ENCODE measurements at places on chromosomes 11 and 22.

DNA sequence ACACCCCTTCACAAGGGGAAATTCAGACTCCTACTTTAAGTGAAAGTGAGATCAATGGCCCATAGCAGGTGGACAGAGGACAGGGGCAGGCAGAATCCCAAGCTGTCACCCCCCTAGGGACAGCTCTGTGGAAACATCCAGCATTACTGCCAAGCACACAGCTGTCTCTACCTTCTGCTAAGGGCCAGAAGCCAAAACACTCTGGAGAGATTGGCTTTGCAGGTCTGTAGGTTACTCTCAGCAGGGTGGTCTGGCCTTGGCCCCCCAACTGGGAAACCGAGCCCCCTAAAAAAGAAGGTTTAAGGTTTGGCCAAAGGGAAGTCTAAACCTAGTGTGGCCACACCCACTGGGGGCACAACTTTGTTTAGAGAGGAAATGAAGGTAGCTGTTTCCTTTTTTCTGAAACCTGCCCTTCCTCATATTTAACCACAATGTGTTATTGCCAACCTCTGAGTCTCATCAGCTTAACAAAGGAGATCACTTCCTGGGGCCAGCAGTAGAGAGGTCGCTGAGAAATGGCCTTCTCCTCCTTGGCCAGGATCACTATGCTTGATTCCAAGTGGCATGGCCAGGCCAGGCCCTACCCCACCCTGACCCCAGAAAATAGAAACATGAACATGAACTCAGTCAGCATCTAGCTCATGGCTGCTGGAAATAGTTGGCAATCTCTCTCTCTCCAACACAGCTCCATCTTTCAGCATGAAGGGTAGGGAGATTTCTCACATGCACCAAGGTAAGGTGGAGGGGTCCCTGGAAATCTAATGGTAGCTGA, 25.9 kb upstream of the SCARF2 start:
- DNase-seq = peak; percentile 21

DNA sequence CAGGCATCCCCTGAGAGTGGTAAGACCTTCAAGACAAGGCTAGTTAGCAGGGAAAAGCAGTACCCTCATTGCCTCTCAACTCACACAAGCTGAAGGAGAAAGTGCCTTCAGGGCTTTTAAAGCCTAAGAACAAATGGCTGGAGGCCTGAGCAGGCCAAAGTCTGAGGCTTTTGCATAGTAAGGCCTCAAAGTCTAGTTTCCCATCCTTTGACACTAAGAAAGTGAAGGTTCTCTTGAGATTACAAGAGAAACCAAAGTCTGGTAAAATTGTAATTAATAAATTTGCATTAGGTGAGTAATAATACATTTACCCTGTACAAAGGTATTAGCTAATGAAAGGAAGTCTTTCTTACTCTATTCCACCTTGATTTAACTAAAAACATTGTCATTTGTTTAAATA, 47.0 kb upstream of the CCDC89 start:
- DNase-seq = no peak

- DNase-seq = no peak
Measured at GRCh38 chr22:18999008-18999407, 62.9 kb upstream of the PRODH start.

- DNase-seq = no peak
Measured at GRCh38 chr11:130151196-130151595, 8.4 kb upstream of the ST14 start.

DNA sequence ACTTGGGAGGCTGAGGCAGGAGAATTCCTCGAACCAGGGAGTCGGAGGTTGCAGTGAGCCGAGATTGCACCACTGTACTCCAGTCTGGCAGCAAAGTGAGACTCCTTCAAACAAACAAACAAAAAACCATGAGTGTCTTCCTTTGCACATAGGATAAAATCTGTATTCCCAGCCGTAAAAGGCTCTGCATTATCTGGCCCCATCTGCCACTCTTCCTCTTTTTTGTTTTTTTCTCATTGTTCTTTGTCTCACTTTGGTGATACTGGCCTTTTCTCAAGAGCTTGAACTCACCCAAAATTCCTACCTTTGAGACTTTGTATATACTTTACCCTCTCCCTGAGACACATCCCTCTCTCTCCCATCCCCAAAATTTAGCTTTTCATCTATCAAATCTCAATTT, 17.6 kb downstream of the FDX1 start:
- DNase-seq = no peak

GRCh38 chr11:116070520-116070919, 566.3 kb upstream of the CADM1 start:
- DNase-seq = no peak

- no peak for DNase-seq
Measured at GRCh38 chr11:3218483-3219280, at the start of gene MRGPRG. Gene MRGPRG, minus strand, starts transcription at chr11:3218813. Its CDS starts 0 bp downstream, at chr11:3218813.

DNA sequence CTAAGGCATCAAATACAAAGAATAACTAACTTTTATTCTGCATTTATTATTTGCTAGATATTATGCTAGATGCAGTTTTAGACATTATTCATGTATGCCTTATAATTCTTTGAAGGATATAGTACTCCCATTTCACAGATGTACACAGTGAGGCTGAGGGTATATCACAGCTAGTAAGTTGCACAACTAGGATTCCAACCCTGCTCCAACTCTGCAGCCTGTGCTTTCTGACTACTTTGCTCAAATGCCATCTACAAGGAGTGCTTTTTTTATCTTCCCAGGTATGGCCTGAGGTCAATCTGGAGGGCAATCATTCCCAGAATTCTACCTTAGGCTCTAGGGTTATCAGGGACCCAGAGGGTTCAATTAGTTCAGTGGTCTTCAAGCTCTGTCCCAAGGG, 28.4 kb downstream of the NUP160 start:
- DNase-seq = no peak

GRCh38 chr11:96205460-96205809, 137.6 kb downstream of the MAML2 start:
- no peak for DNase-seq

DNA sequence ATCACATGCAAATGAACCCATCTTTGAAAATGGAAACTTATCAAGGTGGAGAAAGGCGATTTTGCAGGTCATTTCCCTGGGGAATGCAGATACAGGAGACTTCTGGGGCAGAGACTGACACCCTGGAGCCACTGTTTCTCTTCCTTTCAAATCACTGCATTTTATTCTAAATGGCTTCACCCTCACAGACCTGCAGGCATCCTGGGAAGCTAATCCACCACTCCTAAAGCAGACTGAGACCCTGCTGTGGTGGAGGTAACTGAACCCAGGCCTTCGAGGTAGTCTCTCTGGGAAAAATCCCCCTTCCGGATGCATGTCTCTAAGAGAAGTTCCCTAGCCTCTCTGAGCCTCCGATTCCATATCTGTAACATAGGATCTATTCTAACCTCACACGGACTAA, 20.9 kb upstream of the CSNK2A3 start:
- no peak for DNase-seq

DNA sequence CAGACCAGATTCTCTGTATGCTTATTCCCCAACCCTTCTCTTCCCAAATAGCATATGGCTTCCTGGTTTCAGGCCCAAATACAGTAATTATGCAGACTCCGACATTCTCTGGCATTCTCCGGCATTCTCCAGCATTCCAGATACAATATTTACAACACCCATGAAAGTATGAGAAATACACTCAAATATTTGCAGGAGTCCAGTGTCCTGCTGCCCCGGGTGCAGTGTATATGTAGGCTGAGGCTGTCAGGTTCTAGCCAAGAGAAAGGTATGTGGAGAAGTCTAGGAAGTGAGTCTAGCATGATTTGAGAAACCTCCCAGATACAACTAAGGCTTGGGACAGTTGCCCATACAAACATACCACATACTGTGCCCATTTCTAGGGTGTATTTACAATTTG, 160.7 kb downstream of the SOX6 start:
- no peak for DNase-seq

DNA sequence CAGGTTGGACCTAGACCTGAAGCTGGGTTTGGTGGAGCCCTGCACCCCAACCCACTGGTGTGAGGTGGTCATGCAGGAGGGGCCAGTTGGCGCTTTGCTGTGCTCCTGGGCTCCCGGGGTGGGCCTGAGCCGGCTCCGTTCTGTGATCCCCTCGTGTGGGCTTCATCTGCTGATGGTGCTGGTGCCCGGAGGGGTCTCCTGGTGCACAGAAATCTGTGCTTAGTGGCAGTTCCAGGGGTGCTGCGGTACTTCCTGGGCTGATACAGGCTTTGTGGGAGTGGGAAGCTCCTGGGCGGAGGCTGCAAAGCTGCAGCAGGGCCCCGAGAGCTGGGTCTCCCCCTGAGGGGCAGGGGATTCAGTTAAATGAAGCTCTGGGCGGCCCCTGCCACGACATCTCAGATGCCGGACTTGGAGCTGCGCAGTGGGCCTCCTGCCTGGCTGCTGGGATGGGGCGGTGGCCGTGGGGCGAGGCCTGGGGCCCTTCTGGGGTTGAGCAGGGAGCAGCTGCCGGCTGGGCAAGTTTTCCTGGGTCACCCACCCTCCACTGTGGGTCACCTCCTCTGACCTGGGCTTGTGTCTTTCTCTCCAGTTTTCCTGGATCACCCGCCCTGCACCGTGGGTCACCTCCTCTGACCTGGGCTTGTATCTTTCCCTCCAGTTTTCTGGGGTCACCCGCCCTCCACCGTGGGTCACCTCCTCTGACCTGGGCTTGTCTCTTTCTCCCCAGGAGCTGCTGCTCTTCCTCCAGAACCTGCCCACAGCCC, 410.5 kb downstream of the TBC1D22A start:
- DNase-seq = no peak

DNA sequence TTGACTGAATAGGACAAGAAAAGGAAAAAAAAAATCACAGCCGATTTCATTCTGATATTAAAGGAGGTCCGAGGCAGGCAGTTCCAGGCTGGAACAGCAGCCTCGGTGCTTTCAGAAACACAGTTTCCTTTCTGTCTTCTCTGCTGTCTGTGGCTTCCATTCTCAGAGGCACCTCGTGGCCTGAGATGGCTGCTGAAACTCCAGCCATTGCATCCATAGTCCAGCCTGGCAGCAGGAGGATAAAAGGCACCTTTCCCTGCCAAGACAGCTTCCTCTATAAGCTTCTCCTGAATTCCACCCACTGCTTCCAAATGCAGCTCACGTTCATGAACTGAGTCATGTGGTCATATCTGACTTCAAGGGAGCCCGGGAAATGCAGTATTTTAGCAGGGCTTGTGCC, 390.5 kb downstream of the TBC1D22A start:
- no peak for DNase-seq

DNA sequence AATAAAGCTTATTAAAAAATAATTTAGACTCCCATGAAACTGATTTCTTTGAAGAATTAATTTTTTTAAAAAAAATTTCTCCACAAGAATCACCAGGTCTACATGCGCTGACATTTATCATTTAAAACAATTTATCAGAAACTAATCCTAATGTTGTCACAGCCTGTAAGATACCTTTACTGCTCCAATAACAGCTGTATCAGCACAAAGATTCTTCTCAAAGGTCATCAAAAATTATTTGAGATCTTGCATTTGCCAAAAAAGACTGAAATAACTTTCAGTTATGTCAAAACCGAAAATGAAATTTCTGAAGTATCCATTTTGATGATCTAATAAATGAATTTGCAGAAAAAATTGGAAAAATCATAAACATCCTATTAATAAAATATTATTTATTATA, 8.1 kb downstream of the KRTAP5-5 start:
- no peak for DNase-seq

GRCh38 chr11:5534046-5534445, 14.3 kb downstream of the OR52H1 start:
- no peak for DNase-seq

- no peak for DNase-seq
Measured at GRCh38 chr22:41565403-41566054, 4.7 kb downstream of the CSDC2 start.

DNA sequence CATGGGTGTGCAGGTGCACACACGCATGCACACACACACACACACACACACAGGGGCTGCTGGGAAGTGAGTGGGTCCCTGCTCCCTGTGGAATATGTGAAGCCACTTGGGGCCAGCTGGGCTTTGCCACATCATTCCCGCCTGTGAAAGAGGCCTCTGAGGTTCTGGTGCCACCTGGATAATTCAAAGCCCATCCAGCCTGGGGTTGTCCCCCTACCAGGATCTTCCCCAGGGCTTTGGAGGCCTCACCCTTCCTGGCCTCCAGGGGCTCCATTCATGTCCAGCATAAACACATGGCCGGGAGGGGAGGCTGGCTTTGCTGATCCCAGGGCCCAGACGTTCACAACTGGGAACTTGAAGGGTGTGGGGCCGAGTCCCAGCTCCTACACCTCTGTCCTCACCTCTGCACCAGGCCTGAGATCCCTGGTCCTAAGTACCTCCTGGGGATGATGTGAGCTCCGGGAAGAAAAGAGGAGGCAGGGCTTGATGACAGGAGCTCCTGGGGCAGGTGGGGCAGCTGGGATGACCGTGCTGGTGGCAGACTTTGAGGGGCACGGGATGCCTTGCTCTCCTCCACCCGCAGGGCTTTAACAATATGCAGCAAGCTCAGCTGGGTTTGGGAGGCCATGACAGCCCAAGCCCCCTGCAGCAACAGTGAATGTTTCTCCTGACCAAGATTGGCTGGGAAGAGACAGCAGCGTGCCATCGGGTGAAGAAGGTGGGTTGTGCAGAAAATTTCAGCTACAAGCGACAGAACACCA, 14.2 kb downstream of the LINC01488 start:
- no peak for DNase-seq

GRCh38 chr11:94305146-94305545, 766 bp downstream of the IZUMO1R start:
- no peak for DNase-seq

GRCh38 chr11:9569588-9570164, 3.8 kb upstream of the WEE1 start:
- no peak for DNase-seq

DNA sequence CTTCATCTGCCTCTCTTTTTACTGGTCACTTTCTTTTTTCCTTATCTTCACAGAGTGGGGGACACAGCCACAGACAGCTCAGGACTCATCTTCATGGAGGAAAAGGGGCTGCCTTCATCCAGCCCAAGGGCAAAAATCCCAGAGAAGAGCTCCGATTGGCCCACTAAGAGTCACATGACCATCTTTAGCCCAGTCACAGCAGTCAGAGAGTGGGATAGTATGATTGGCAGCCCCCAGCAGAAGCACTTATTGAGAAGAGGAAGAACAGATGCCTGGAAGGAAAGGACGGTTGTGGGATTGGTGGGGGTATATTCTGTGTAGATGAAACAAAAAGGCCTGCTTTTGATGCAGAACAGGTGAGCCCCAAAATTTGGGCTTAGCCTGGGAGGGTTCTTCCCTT, 77.8 kb downstream of the MN1 start:
- DNase-seq = no peak

Data from activated CD4-positive, alpha-beta T cell treated with anti-CD3 and anti-CD28 coated beads for 4 hours (primary cell).